Activated naive CD4-positive, alpha-beta T cell treated with anti-CD3 and anti-CD28 coated beads for 36 hours (primary cell): ENCODE measurements at places on chromosomes 12 and 14.

DNA sequence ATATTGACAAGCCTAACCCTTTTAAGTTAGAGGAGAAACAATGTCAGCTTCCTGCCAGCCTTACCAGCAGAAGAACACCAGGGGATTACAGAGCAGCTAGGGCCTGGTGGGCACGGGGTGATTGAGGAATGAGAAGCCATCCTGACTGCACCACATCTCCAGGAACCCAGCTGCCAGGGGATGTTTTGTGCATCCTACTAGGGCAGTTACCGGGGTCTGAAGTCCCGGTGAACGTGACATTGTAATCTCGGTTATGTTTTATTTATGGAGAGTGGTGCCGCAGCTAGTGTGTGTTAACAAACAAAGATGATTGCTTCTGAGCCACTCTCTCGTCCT, 115.9 kb downstream of the BCL11B start:
- no peak for DNase-seq

DNA sequence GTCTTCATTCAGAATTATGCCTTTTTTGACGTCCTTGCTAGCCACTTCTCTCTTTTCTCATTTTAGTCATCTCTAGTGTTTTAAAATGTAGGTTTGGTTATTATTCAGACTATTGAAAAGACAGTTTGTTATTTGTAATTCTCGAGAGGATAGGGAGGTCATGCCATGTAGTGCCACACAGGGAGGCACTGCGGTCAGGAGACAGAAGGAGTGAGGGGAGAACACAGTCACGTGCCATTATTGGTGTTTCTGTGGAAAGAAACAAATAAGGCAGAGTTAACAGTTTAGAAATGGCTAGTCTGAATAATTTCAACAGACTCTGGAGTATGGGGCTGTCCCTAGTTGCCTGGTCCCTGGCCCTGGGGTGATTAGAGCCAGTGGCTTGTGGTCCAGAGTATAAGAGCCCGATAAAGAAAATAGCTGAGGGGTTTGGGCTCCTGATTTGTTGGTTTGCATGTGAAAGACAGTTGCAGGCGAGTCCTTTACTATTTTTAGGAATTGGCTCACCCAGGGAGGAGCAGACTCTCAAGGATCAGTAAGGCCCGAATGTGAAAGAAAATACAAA, 278.1 kb upstream of the SEL1L start:
- DNase-seq = no peak

DNA sequence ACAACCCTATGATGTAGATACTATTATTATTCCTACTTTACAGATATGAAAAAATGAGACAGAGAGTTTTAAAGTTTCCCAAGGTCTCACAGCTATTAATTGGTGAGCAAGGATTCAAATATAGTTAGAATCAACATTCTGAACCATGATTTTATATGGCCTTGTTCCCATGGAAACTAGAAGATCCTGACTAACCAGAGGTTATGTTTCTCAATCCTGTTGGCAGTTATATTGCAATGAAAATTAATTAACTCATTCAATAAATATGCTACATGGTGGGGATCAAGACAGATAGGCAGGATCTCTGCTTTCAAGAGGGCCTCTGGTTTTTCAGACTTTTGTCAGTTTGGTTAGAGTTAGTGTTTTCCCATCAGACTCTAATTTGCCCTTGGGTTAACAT, 9.3 kb upstream of the FUT8 start:
- no peak for DNase-seq

DNA sequence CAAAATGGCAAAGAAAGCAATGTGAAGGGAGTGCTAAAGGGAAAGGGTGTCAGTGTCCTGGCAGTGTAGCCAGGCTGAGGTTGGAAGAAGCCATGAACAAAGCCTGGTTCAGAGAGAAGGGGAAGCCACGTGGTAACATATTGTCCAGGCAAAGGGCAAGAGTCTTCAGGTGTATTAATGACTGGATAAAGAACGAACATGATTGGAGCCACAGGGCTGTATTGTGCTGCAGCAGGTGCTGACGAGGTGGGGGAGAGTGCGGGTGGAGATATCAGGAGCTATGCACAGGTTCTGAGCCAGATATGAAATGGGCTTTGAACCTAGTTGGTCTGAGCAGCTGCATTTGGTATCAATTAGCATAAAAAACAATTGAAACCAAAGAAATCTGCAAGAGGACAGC, 18.6 kb upstream of the EMP1 start:
- no peak for DNase-seq

DNA sequence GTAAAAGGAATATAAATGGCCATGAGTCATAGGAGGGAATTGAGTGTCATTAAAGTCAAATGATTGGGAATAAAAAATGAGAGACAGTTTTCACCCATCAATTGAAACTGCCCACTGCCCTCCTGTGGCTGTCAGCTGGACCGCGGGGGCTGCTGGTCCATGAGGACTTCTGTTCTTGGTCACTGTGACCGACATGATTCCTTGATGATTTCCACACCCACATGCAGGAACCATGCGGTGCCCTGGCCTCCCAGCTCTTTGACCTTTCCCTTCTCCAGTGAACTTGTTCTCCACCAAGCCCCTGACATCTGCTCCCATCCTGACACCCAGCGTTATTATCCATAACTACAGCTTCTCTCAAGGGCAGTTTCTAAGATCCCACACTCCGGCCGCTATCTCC, 48.4 kb downstream of the C12orf75 start:
- no peak for DNase-seq

DNA sequence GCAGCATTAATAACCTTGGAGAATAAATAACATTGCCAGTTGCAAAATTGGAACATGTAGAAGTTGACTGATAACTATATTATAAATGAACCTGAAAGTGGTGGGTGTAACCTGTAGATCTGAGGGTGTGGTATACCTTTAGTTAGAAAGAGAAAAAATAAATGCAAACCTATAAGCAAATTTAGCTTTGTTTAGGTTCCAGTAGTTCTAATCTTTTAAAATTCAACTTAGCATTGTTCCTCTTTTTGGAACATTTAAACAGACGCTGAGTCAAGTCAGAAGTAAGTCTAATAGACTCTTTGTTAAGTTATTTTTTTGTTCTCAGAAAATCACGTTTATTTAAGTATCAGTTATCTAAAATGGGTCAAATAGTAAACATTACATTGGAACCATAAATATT, 120.0 kb downstream of the DNAI7 start:
- no peak for DNase-seq

DNA sequence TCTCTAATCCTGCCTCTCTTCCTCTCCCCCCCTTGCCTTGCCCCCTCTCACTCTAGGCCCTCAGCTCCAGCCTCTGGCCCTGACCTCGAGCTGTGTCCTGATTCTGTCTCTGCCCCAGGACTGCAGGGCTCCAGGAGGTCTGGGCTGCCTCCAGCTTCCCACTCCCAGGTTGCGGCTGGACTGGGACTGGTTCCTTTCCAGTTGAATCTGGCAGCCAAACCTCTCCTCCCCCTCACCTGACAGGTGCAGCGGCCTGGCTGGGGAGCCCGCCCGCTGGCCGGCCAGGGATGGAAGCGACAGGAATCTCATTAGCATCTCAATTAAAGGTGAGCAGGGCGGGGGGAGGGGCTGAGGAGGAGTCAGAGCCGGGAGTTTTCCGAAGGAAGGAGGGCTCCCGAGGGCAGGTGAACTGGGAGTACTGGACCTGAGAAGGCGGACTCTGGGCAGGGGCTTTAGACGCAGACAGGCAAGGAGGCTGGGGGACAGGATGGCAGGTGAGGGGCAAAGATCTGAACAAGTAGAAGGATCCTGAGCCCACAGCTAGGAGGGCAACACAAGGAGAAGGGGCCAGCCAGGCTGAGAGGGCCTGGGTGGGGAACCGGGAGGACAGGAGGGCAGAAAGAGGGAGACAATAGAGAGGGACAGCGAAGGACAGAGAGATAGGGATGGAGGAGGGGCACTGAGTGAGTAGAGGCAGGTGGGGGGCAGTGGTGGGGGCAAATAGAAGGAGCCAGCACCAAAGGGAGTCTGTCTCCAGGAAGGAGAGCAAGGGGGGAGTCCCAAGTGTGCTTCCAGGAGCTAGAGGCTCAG, at the start of gene SCNN1A:
Gene SCNN1A, minus strand, starts transcription at position 295 of the 810 bp plus-strand sequence. CDS start 780 bp downstream, outside the sequence.
- no peak for DNase-seq

DNA sequence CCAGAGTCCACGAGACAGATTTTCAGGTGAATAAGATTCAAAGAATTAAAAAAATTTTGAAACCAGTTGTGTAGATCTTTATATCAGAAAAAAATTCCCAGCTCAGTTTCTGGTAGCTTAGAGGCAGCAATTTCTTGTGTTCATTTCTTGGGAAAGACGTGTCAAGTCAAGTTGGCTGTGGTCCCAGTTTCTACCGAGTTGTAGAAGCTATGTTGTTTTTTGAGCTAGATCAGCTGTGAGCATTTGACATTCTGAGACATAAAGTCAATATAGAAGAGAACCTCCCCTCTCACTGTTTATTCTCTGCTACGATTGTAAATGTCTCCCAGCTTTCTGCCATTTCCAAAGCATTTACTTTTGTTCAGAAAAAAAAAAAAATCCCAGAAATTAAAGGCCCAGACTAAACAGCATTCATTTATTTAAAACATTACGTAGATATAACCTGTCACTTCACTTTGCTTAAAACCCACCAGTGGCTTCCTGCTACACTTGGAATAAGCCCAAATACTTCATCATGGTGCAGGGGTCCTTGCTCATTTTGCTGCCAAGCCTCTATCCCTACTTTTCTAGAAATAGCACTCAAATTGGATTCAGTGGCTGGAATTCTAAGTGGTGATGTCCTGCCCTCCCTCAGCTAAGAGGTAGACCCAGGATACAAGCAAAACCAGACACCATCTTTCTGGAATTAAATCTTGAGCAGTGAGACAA, 20.6 kb upstream of the PYGL start:
- DNase-seq = no peak

GRCh38 chr14:96579855-96580254, 77.7 kb downstream of the PAPOLA start:
- no peak for DNase-seq

- no peak for DNase-seq
These were observed 74.4 kb downstream of the C12orf42 start for GRCh38 chr12:103421402-103421801.

GRCh38 chr14:96852823-96853422, 55.7 kb downstream of the VRK1 start:
- no peak for DNase-seq

- no peak for DNase-seq
These were observed 308.1 kb downstream of the EGLN3 start for GRCh38 chr14:33642691-33643244.

DNA sequence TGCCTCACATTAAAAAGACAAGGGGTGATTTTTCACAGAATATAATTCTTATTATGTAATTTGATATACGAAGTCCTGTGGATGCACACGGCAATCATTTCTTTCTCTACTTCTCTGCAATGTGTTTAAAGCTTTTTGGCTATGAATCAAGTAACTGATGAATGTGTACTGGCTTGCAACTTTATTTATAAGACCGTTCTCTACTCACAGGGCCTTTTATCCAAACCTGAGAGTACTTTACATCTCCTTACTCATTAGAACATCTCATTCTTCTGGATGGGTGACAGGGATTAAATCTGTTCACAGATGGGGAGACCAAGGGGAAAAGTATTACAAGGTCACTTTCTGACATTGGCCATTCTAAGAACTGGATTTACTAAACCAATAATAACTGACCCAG, 215.8 kb upstream of the DIO2 start:
- no peak for DNase-seq

GRCh38 chr12:94951071-94951934, 52.2 kb downstream of the NDUFA12 start:
- DNase-seq = no peak

DNA sequence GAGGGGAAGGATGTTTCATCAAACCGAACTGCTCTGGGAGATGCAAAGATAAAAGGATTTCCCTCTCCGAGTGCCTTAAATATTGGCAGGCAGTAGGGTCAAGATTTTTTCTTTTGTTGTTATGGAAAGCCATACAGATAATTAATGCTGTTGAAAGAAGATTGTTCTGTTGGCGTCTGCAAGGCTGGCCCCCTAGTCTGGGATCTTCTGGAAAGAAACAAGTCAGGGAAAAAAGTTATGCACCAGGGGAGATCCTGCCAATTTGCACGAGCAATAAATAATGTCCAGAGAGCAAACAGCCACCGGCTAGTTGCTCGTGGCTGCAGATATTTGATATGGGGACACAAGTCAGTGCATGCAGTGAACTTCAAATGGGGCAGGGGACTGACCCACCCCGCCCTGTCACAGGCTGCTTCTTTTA, 202.1 kb upstream of the MYL2 start:
- no peak for DNase-seq

- no peak for DNase-seq
These were observed 9.6 kb downstream of the TRMT5 start for GRCh38 chr14:60971271-60971670.

GRCh38 chr12:130795906-130796305, 43.1 kb downstream of the STX2 start:
- no peak for DNase-seq

- no peak for DNase-seq
These were observed 324.2 kb downstream of the ALG10 start for GRCh38 chr12:34346372-34347034.

GRCh38 chr14:33879684-33880286, 71.1 kb downstream of the EGLN3 start:
- no peak for DNase-seq

GRCh38 chr14:101603096-101603495, 41.8 kb downstream of the DIO3 start:
- DNase-seq = no peak

- DNase-seq = no peak
These were observed 185.8 kb downstream of the STXBP6 start for GRCh38 chr14:24863968-24864684.

GRCh38 chr14:75724414-75725204, 63.6 kb downstream of the TTLL5 start:
- DNase-seq = no peak

- DNase-seq = no peak
These were observed 63.1 kb downstream of the B4GALNT3 start for GRCh38 chr12:522692-523378.

DNA sequence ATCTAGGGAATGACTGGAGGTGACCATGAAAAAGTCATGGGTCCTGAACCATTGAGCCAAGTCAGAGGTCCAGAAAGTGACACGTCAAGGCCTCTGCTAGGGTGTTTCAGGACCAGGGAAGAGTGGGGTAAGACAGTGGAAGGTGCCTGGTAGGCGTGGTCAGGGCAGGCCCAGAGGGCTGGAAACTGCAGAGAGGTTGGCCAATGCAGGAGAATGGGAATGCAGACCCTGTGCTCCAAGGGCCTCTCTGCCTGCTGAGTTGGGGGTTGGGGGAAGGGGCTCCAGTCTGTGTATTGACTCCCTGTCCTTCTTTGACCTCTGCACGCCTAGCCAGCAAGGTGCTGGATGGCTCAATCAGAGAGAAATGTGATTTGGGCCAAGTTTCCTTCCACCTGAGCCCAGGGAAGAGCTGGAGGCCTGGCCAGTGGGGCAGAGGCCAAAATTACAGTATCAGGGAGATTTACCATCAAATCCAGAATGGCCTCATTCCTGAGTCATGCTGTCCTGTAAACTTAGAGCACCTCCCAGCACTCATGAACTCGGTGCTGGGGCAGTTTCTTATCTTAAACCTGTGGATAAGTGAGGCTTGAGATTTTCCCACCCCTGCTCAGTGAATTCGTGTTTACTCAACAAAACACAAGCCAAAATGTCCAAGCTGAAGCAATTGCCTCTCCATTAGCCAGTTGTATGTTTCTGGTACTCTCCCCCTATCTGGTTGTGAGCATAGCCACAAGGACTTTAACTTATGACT, 24.4 kb downstream of the IRF2BPL start:
- DNase-seq = no peak

GRCh38 chr12:116610971-116611541, 51.9 kb downstream of the MAP1LC3B2 start:
- no peak for DNase-seq

GRCh38 chr12:59650588-59651228, 54.9 kb downstream of the SLC16A7 start:
- DNase-seq = no peak

GRCh38 chr14:26026384-26026783, 571.4 kb downstream of the NOVA1 start:
- no peak for DNase-seq

- no peak for DNase-seq
These were observed 30.6 kb upstream of the NFKBIA start for GRCh38 chr14:35435177-35435576.
